ENCODE measurements at places on chromosomes 4 and X. TPM values are rescaled to one million over a fixed set of nuclear protein-coding genes. Genes with fewer than 3 reads are reported as not detected.

DNA sequence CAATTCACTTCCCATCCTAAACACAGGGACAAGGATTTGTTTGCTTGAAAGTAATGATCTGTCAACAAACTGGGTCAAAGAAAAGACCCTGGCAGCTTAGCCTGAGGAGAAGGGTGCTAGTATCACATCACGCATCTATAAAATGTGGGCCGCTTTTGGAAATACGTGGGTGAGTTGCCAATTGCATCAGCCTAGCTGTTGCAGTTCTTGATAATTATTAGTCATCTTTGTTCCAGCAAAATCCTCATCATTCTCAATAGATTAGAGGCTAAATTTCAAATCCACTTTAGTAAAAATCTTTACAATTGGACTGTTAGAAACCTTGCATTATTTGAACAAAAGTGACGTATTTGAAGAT is 33.6 kb upstream of the TAPT1 start:
- no peaks in the 10 kb centered on the region for H3K36me3 ChIP-seq
- no peaks in the 10 kb centered on the region for H3K4me1 ChIP-seq
- peak; percentile 34 for DNase-seq

- peaks cover 31% of the 10 kb centered on the region for H3K4me1 ChIP-seq
- no peak overlapping the region for H3K4me3 ChIP-seq
- no peaks in the 10 kb centered on the region for H3K36me3 ChIP-seq
- DNase-seq: peak; percentile 62
- H3K27me3 ChIP-seq: no peaks in the 10 kb centered on the region
- H3K27ac ChIP-seq: peak overlapping the region; percentile 83
These were observed 56.4 kb upstream of the SLIT2 start for GRCh38 chr4:20195071-20195885.

Gene FDCSP
- total RNA-seq: not detected

Gene ADH7
- not detected for total RNA-seq

Gene PHKA1
- total RNA-seq: 7.5 TPM

DNA sequence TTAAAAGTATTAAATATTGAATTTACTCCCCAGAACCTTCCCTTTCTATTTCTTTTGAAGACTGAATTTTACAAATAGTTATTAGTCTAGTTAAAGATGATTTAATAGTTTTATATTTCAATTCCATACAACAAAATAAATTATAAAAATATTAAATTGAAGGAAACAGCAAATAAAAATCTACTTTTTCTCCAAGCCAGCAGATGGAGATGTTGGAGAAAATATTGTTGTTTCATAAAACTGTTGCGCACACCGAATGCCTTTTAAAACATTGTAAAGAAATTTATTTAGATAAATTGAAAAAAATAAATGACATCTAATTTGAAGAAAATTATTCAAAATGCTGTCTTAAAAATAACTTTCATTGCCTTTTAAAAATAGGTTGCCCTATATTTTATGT is 5.5 kb downstream of the GRIA2 start:
- no peak overlapping the region for H3K4me3 ChIP-seq
- DNase-seq: no peak
- H3K27me3 ChIP-seq: peaks cover 10% of the 10 kb centered on the region

- DNase-seq: peak; percentile 49
- H3K4me3 ChIP-seq: no peak overlapping the region
- H3K36me3 ChIP-seq: no peaks in the 10 kb centered on the region
- no peaks in the 10 kb centered on the region for H3K4me1 ChIP-seq
- no peak overlapping the region for H3K27ac ChIP-seq
These were observed 182.3 kb downstream of the INPP4B start for GRCh38 chr4:142663828-142664227.

GRCh38 chr4:174714393-174715211 is 114.4 kb downstream of the GLRA3 start:
- no peaks in the 10 kb centered on the region for H3K36me3 ChIP-seq
- H3K4me1 ChIP-seq: no peaks in the 10 kb centered on the region
- no peak overlapping the region for H3K27ac ChIP-seq
- peak; percentile 22 for DNase-seq

GRCh38 chrX:13511944-13512330 is 57.5 kb upstream of the EGFL6 start:
- H3K4me1 ChIP-seq: no peaks in the 10 kb centered on the region
- no peaks in the 10 kb centered on the region for H3K36me3 ChIP-seq
- no peaks in the 10 kb centered on the region for H3K27me3 ChIP-seq
- peak; percentile 27 for DNase-seq

Gene PPARGC1A
- total RNA-seq: 0.53 TPM

GRCh38 chr4:62528874-62529273 is 1328.7 kb downstream of the ADGRL3 start:
- no peak for DNase-seq
- no peaks in the 10 kb centered on the region for H3K27me3 ChIP-seq
- H3K36me3 ChIP-seq: no peaks in the 10 kb centered on the region
- H3K27ac ChIP-seq: no peak overlapping the region

- H3K4me1 ChIP-seq: no peaks in the 10 kb centered on the region
- H3K27me3 ChIP-seq: no peaks in the 10 kb centered on the region
- no peak overlapping the region for H3K4me3 ChIP-seq
- DNase-seq: no peak
- H3K27ac ChIP-seq: no peak overlapping the region
- H3K36me3 ChIP-seq: no peaks in the 10 kb centered on the region
These were observed 373.5 kb upstream of the TACR3 start for GRCh38 chr4:104093247-104093646.

DNA sequence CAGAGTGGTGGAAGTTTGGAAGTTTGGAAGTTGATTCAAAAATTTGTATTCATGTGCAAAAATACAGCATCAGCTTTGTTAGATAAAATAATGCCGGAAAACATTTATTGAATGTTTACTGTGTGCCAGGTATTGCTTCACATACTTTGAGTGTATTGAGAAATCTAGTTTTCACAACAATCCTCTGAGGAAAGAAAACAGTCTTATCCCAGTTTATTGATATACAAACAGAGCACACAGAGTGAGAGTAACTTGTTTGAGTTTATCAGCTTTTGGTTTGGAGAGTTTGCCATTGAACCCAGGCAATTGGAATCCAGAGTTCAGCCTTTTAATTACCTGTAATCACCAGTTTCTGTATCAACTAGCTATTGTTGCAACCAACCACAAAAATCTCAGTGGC is 127.2 kb upstream of the RPS6KA3 start:
- no peak for DNase-seq
- H3K4me1 ChIP-seq: no peaks in the 10 kb centered on the region
- H3K27ac ChIP-seq: no peak overlapping the region
- H3K4me3 ChIP-seq: no peak overlapping the region
- H3K36me3 ChIP-seq: no peaks in the 10 kb centered on the region
- H3K27me3 ChIP-seq: no peaks in the 10 kb centered on the region

DNA sequence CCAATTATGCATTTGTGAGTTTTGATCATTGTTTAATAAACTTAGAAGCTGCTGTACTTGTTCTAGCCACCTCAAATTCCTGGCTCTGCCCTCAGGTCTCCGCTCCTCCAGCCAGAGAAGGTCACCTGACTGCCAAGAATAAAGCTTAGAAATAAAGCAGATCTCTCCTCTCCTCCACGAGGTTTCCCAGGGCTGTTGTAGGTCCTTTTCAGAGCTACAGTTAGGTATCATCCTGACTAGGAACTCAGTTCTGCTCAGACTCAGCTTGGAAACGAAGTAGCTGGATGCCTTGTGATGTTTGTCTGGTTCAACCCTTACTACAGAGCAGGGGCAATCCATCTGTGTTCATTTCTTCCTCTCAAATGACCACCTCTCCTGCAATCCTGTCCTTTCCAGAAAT is 79.1 kb upstream of the RAPGEF2 start:
- H3K36me3 ChIP-seq: no peaks in the 10 kb centered on the region
- no peak overlapping the region for H3K27ac ChIP-seq
- H3K4me1 ChIP-seq: no peaks in the 10 kb centered on the region
- H3K4me3 ChIP-seq: no peak overlapping the region
- no peak for DNase-seq

- H3K36me3 ChIP-seq: no peaks in the 10 kb centered on the region
- H3K4me1 ChIP-seq: peaks cover 3% of the 10 kb centered on the region
- peaks cover 52% of the 10 kb centered on the region for H3K27me3 ChIP-seq
- H3K27ac ChIP-seq: no peak within 1 kb of the TSS
- peak; percentile 27 for DNase-seq
These were observed at the start of gene NSG1 for GRCh38 chr4:4386736-4387392. Gene NSG1, plus strand, starts transcription at chr4:4387102. Its CDS starts 528 bp downstream, at chr4:4387630.

Gene MAGEA12
- 0.98 TPM for total RNA-seq

Gene SPANXN3
- not detected for total RNA-seq

- no peaks in the 10 kb centered on the region for H3K36me3 ChIP-seq
- no peak for DNase-seq
- peaks cover 13% of the 10 kb centered on the region for H3K4me1 ChIP-seq
- H3K27ac ChIP-seq: no peak overlapping the region
These were observed 114.0 kb upstream of the VEGFC start for GRCh38 chr4:176906709-176907108.

- H3K4me1 ChIP-seq: peaks cover 29% of the 10 kb centered on the region
- no peaks in the 10 kb centered on the region for H3K36me3 ChIP-seq
- DNase-seq: peak; percentile 94
- no peaks in the 10 kb centered on the region for H3K27me3 ChIP-seq
- no peak overlapping the region for H3K4me3 ChIP-seq
These were observed 371.2 kb downstream of the AFF2 start for GRCh38 chrX:148871422-148872160.

Gene BGN
- total RNA-seq: 87.7 TPM

Gene THAP6
- total RNA-seq: 20.6 TPM

GRCh38 chr4:46388857-46389256 is 1.1 kb downstream of the GABRA2 start:
- no peak overlapping the region for H3K27ac ChIP-seq
- peaks cover 37% of the 10 kb centered on the region for H3K27me3 ChIP-seq
- H3K36me3 ChIP-seq: no peaks in the 10 kb centered on the region
- peak overlapping the region; percentile 46 for H3K4me3 ChIP-seq
- DNase-seq: no peak

- no peaks in the 10 kb centered on the region for H3K27me3 ChIP-seq
- H3K36me3 ChIP-seq: no peaks in the 10 kb centered on the region
- no peak overlapping the region for H3K27ac ChIP-seq
- no peak for DNase-seq
These were observed 1.8 kb downstream of the DCAF12L1 start for GRCh38 chrX:126550816-126551215.

DNA sequence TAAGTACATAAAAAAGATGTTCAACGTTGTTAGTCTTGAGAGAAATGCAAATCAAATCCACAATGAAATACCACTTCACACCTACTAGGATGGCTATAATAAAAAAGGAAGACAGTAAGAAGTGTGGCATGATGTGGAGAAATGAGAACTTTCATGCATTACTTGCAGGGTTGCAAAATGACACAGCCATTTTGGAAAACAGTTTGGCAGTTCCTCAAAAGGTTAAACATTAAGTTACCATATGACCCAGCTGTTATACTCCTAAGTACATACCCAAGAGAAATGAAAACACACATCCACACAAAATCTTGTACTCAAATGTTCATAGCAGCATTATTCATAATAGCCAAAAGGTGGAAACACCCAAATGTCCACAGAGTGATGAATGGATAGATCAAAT is 25.8 kb upstream of the LIMCH1 start:
- H3K27me3 ChIP-seq: no peaks in the 10 kb centered on the region
- no peak overlapping the region for H3K4me3 ChIP-seq
- peaks cover 2% of the 10 kb centered on the region for H3K4me1 ChIP-seq
- DNase-seq: no peak
- no peak overlapping the region for H3K27ac ChIP-seq
- H3K36me3 ChIP-seq: no peaks in the 10 kb centered on the region

- no peaks in the 10 kb centered on the region for H3K36me3 ChIP-seq
- no peak for DNase-seq
- peaks cover 15% of the 10 kb centered on the region for H3K4me1 ChIP-seq
- H3K27me3 ChIP-seq: no peaks in the 10 kb centered on the region
- H3K27ac ChIP-seq: no peak overlapping the region
- H3K4me3 ChIP-seq: no peak overlapping the region
These were observed 15.6 kb upstream of the CLDN24 start for GRCh38 chr4:183337833-183338232.

Gene GAGE12F
- total RNA-seq: not detected

Gene CLDN34
- not detected for total RNA-seq

DNA sequence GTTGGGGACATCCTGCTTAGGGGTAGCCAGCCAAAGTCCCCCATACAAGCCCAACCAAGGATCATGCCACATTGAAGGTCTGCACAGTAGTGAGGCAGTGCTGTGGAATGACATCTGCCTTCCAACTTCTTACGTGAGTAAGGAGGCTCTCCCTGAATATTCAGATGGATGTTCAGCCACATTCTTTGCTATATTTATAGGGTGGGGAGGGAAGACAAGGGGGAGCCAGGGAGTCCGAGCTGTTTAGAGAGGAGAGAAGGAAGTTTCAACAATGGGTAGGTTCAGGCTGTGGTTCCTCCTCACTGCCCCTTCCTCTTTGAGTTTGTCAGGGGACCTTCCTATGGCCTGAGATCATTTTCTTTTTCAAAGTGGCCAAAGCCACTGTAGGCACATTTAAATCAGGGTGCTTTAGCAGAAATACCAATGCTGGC is 29.8 kb downstream of the MSN start:
- peak overlapping the region; percentile 13 for H3K4me3 ChIP-seq
- H3K27ac ChIP-seq: peak overlapping the region; percentile 67
- peaks cover 9% of the 10 kb centered on the region for H3K36me3 ChIP-seq
- DNase-seq: peak; percentile 80

Gene ADAM29
- total RNA-seq: not detected

DNA sequence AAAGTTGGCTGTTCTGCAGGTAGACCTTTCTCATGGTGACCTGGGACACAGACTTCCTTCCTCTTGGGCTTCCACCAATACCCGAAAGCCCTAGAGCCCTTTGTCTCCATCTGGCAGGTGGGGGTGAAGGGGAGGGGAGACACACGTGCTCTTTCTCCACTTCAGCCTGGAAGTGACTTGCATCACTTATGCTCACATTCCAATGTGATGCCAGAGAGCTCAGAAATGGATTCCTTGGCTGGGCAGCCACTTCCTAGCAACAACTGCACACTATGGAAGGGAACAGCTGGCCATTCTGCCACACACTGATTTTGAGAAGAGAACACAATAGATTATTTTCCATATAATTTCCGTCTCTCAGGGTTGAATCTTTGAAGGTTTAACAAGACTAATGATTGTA is 36.3 kb downstream of the C4orf51 start:
- no peaks in the 10 kb centered on the region for H3K4me1 ChIP-seq
- peak; percentile 10 for DNase-seq
- no peak overlapping the region for H3K4me3 ChIP-seq
- H3K27ac ChIP-seq: no peak overlapping the region
- H3K27me3 ChIP-seq: no peaks in the 10 kb centered on the region

All from astrocyte (in vitro differentiated cells and primary cell).